Astrocyte (in vitro differentiated cells and primary cell): ENCODE measurements at places on chromosomes 2 and 18. TPM values are rescaled to one million over a fixed set of nuclear protein-coding genes. Genes with fewer than 3 reads are reported as not detected.

DNA sequence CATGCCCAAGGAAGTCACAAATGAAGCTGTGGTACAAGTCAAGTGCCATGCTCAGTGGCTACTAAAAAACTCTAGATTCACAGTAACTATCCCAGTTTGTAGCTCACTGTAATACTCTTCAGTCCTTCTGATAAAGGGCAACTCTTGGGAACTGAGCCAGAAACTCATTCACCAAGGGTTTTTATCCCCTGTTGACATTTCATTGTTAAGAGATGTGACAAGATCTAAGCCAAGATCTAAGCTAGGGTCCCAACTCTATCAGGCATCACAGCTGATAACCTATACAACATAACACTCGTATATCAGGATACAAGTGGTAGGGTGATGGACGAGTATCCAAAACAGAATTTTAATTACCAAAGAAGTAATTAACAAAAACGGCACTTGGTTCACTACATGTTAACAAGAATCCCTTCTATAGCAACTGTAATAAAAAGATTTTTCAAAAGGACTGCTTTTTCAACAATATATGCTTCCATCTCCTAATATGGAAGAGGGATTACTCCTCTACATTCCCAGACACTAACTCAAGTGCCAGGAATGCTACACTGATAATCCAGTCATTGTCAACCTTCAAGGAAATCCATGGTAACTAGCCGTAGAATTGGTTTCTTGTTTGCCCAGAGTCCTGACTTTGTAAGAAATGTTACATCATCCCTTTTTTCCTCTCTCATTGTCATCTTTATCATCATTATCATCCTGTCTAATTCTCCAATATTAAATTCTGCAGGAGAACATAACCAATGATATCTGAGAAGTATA is 111.7 kb downstream of the CDH2 start:
- DNase-seq: peak; percentile 98

GRCh38 chr2:219247678-219248642 is 2.7 kb downstream of the STK16 start:
- DNase-seq: no peak

DNA sequence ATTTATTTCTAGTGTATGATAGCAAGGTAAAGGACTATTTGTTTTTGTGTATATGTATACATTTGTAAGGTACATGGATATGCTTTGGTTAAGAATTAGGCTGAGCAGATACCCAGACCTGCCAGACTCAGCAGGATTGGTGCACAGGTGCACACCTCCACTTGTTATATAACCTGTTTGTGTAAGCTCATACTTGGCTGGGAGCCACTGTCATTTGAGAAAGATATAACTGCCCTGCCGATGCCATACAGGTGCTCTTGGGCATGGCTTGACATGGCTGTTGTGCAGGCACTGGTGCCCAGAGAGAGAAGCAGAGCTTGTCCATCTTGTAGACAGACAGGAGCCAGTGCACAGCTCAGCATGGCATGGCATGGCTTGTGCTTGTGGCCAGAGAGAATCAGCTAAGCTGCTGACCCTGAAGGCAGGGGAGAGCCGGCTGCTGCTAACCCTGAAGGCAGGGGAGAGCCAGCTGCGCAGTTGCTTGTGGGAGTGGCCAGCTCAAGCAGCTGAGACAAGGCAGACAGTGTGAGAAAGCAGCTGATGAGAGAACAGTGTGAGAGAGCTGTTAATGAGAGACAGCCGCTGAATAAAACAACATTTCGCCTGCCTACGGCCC is 136.5 kb downstream of the RNF144A start:
- no peak for DNase-seq

- DNase-seq: peak; percentile 55
These were observed 710 bp upstream of the TMSB10 start for GRCh38 chr2:84904717-84905174.

- DNase-seq: no peak
These were observed 786.8 kb downstream of the ERBB4 start for GRCh38 chr2:211751848-211752247.

- no peak for DNase-seq
These were observed 8.5 kb downstream of the TXNL4A start for GRCh38 chr18:79979843-79980242.

DNA sequence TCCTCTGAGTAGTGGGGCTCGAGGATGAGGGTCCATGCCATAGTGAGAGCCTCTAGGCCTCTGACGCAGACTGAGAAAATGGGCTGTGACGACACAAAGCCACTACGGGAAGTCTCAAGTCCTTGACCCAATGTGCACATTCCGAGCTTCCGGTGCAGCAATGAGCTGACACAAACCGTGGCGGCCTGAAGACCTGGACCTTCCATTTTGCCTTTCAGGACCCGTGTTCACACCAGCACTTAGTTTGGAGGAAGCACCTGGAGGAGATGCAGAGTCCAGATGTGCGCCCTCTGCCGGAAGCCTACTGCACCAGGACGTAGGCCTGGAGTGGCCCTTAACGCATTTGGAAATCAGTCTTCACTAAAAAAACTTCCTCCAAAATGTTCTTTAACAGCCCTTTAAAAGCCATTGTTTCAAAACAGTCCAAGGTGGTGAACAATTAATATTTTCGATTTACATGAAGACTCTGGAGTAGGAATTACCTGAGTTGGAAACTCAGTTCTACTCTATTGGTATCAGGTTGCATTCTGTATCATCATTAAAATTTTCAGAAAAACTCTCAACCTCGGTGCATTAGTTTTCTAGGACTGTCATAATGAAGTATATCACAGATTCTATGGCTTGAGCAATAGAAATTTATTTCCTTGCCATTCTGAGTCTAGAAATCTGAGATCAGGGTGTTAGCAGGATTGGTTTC is 33.9 kb downstream of the BMP10 start:
- no peak for DNase-seq

DPP4 gene
- total RNA-seq: 5.3 and 6.7 TPM in 2 replicates

FEV gene
- total RNA-seq: not detected in 2 replicates

INSIG2 gene
- total RNA-seq: 32.2 and 33.7 TPM in 2 replicates

INHA gene
- total RNA-seq: 0.52 and 0.99 TPM in 2 replicates

EXOC6B gene
- total RNA-seq: 26.2 and 31.8 TPM in 2 replicates
